ENCODE measurements at places on chromosomes 6 and 20.

- DNase-seq: no peak
These were observed 12.9 kb upstream of the RBL1 start for GRCh38 chr20:37108676-37109075.

DNA sequence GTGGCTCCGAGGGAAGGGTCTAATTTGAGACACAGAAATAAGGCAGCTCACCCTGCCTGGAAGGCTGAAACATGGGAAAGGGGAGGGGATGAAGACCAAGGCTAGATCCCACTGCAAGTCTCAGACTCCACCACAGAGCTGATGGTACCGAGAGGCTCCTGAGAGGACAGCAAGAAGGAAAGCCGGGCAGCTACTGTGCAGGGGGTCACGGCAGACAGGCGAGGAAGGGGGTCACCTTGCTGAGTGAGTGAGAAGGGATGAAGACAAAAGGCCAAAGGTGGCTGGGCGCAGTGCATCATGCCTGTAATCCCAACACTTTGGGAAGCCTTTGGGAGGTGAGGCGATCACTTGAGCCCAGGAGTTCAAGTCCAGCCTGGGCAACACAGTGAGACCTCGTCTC, 100.7 kb downstream of the ATP9A start:
- no peak for DNase-seq

GRCh38 chr6:108710551-108710950, 137.7 kb upstream of the ARMC2 start:
- no peak for DNase-seq

GRCh38 chr6:106591111-106591825, 38.0 kb downstream of the RTN4IP1 start:
- no peak for DNase-seq

- DNase-seq: no peak
These were observed 296 bp downstream of the ADNP start for GRCh38 chr20:50930976-50931305.

DNA sequence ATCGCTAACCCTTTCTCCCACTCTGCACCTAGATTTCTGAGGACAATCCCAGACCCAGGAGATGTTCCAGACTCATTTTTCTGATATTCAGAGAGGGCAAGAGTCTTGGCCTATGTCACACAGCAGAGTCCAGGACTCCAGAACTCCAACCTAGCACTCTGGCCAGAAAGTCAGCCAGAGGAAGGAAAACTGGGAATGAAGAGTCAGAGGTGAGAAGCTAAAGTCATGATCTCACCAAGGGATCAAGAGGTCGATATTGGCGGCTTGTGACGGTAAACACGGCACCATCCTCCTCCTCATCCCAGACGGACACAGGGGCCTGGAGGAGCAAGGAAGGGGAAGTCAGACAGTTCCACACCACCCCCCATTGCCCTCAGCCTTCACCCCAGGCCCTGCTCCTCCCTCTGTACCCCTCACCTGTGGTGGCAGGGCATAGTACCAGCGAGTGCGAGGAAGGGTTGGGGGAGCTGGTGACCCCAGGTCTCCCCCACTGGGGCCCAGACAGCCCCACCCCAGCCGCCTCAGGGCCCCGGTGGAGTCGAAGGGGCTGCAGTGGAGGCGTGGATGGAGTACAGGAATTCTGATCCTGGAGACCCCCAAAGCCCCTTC, 1.8 kb downstream of the RGL2 start:
- no peak for DNase-seq
